ENCODE measurements at places on chromosomes 5 and 9.
A peak's percentile ranks its signal among the peaks of the same experiment; 100 is the strongest.

- DNase-seq: no peak
These were observed 65.7 kb downstream of the SIL1 start for GRCh38 chr5:139132515-139132914.

DNA sequence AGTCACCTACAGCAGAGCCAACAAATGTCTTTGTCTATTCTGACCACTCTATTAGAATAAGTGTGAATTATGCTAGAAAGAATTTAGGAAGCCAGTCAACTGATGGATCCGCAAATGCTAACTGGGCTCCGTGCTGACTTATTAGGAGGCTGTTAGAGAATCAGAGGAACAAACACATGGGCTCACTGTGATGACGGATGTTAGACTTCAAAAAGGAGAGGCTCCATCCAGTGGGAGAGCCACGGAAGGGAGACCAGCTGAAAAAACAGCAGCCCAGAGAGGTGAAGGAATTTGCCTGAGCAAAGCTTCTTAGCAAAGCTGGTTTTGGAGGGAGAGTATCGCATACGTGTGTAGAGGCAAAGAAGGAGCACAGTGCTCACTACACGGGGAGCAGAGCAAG lies 5.8 kb upstream of the TGFBI start:
- DNase-seq: no peak

GRCh38 chr5:79849061-79849460 lies 142.0 kb downstream of the MTX3 start:
- no peak for DNase-seq

GRCh38 chr9:89593727-89594427 lies 10.9 kb upstream of the GADD45G start:
- DNase-seq: peak; percentile 70

DNA sequence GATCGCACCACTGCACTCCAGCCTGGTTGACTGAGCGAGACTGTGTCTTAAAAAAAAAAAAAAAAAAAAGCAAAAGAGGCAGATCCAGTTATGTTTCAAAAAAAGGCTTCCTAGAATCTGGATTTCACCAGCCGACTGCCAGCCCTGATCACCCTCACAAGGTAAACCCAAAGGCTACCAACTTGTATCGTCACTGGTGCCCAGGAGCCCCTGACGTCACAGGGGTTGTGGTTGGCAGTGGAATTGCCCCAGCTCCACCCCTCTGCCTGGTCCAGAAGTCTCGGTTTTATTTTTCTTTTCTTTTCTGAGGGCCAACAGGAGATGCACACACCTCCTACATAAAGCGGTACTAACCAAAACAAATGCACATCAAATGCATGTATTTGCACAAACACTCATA lies 6.0 kb upstream of the LMX1B start:
- DNase-seq: no peak

DNA sequence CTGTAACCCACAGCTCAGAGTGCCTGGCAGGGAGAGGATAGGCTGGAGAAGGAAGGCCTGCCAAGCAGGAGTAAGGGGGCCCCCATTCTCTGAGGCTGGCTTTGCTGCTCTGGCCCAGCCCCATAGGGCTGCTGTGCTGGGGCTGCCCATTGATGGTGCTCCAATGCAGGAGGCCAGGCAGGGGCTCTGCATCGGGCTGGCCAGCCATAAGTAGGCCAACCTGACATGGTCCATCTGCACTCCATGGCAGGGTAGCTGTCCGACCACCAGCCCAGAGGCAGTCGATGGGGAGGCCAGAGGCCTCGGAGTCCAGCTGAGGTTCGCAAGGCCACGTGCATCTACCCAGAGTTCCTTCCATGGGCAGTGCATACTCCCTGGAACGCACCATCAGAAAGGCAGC lies 75.0 kb upstream of the PITX1 start:
- DNase-seq: no peak

GRCh38 chr9:77210116-77210515 lies 32.8 kb downstream of the VPS13A start:
- DNase-seq: no peak

- peak; percentile 87 for DNase-seq
These were observed 2.3 kb downstream of the SMIM3 start for GRCh38 chr5:150780816-150781221.

DNA sequence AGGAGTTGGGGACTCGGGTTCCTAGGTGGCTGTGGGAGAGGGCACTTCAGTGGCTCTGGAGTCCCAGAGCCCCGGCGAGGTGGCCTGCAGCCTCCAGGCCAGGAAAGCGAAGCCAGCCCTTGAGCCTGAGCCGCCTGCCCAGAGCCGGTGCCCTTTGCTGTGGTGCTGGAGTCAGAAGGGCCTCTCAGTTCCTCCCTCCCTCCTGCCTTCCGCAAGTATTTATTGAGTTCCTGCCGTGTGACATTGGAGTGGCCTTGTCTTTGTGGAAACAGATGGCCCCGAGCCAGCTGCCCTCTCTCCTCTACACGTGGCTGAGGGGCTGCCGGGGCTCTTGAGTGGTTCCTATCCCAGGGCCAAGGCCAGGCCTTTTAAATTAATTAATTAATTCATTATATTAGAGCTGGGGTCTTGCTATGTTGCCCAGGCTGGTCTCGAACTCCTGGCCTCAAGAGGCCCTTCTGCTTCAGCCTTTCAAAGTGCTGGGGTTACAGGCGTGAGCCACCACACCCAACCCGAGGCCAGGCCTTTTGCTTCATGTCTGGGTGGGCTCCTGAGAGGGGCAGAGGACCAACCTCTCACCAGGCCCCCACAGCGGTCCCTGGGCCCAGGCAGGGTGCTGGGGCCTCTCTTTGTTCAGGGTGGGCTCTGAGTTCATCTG lies 45.6 kb upstream of the IER5L start:
- DNase-seq: no peak

- no peak for DNase-seq
These were observed 22.5 kb downstream of the ACOT12 start for GRCh38 chr5:81371354-81371876.

DNA sequence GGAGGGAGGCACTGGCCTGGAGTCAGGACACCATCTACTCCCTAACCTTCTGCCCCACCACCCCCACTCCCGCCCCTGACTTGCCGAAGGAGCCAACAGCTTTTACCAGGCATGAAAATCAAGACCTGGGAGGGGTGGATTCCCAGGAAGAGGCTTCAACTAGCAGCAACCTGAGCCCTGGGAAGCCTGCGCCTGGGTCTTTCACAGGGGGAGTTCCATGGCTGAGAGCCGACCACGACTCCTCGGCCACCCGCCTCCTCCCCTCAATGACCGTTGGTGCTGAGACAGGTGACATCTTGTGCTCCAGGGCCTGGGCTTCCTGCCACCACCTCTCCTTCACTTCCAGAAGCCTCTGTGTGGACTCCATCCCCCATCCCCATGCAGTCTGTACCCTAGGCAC lies 37.1 kb downstream of the BARX1 start:
- no peak for DNase-seq

DNA sequence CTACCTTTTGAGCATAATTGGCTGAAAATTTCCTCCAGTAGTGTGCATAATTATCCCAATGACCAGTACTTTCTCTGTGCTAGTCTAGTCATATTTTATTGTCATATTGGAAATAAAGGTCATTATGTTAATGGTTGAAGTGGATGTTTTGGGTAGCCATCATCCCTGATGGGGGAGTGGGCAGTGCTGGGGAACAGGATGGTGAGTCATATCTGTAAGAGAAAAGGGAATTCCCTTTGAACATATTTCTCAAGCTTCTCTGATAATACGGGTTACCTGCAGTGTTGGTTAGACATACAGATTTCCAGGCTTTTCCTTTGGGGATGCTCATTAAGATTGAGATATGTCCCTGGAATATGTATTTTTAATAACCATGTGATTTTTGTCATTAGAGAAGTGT lies 33.3 kb upstream of the SPATA31D4 start:
- DNase-seq: no peak

- no peak for DNase-seq
These were observed 51.3 kb upstream of the RGMB start for GRCh38 chr5:98722188-98722587.

DNA sequence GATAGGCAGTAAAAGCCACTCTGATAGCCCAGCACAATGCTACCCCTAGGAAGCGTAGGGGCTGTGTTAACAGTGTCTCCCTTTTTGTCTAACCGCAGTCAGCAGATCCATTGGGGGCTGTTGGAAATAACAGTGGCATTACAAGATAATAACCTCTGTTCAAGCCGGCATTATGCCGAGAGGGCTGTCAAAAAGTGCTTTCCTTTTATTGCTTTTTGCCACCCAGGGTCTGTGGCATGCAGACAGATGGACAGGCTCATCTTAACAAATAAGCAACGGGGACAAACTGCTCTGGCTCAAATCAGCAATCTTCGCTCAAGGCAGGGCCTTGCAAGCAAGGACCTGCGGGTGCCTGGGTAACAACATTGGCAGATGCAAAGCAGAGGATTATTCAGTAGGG lies 123.3 kb downstream of the TLR4 start:
- no peak for DNase-seq

GRCh38 chr9:36336131-36336907 lies 63.8 kb downstream of the RNF38 start:
- no peak for DNase-seq

- peak; percentile 2 for DNase-seq
These were observed 128.5 kb upstream of the STC2 start for GRCh38 chr5:173456751-173457171.

DNA sequence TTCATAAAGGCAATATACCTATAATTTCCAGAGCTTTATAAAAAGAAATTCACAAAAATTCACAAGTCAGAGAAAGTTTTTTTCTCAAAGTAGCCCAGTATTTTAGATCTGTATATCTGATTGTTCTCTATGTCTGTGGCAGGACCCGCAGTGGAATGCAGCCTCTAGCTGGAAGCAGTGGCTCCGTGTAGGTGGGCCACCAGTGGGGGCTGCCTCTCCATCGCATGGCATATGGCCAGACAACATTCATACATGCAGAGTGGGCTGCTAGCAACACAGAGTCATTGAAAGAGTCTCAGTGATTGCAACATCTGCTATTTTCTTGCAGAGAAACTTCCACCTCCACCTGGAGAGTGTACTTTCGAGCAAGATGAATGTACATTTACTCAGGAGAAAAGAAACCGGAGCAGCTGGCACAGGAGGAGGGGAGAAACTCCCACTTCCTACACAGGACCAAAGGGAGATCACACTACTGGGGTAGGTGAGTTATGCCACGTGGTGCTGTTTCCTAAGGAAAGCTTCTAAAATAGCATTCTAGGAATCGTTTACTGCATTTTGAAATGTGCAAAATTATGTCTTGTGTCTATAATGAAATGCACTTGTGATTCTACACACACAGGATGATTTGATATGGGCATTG lies 88.5 kb upstream of the SMC5 start:
- DNase-seq: no peak

DNA sequence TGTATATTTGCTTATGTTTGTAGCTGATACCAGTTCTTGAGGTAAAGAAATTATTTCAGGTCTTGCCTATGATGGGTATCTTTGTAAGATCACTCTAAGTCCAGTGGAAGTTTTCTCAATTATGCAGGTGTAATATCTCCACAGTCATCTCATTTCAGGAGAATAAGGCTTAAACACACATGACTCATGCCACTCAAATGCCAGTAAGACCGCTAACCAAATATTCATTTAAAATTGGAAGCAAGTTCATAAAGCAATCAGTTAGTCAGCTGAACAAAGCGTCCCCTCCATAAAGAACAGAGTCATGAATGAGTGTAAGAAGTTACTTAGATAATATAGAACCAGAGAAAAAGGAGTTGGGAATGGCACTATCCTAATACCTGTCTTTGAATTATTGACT lies 248.7 kb downstream of the LURAP1L start:
- DNase-seq: no peak

DNA sequence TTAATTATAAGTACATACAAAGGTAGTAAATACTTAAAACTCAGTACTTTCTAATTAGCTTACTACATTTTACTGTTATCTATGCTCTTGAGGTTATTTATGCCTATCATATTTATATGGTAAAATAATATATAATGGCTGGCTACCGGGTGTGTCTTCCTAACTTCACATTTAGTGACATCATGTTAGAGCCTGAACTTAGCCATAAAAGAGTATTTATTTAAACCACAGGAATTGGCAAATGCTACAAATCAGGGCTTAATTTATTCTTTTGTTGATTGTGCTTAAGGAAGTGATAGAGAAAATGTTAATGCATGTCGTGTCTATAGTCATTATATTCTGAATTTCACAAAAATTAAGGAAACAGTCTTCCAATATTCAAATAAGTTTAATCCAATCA lies 73.1 kb downstream of the NDUFAF2 start:
- DNase-seq: no peak

All from suppressor macrophage treated with lipopolysaccharide for 4 hours (primary cell).